ENCODE measurements at places on chromosomes 7 and 10. TPM values are rescaled to one million over a fixed set of nuclear protein-coding genes. Genes with fewer than 3 reads are reported as not detected.
A peak's percentile ranks its signal among the peaks of the same experiment; 100 is the strongest.

GRCh38 chr10:113503930-113504329 lies 48.9 kb upstream of the HABP2 start:
- H3K4me3 ChIP-seq, result no peak overlapping the region
- peaks cover 19% of the 10 kb centered on the region for H3K27me3 ChIP-seq
- no peak overlapping the region for H3K27ac ChIP-seq
- no peaks in the 10 kb centered on the region for H3K36me3 ChIP-seq
- no peaks in the 10 kb centered on the region for H3K4me1 ChIP-seq
- DNase-seq, result no peak

DNA sequence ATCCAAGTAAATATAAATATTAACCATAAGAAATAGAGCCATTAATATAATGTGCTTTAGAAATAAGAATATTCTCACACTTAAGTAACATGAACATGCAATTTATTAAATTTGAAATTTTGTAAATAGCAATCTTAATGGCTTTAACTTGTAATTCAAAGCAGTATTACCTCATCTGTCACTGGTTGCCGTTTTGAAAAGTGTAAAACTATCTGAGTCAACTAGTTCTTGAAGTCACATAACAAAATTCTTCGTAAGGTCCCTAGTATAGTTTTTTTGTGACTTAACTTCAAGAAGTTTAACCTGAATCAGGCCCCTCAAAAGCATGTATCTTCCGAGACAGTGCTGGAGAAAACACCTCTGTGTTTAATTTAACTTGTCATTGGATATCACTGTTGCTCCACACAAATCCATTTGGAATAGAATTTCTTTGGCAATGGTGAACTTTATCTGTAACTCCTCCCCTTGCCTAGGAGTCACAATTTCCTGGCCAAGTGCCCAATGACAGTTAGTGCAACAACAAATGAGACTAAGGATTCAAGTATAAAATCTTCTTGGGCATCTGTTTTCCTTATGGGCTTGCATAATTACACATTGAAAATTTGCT lies 47.1 kb downstream of the NT5C2 start:
- no peaks in the 10 kb centered on the region for H3K27me3 ChIP-seq
- H3K36me3 ChIP-seq, result no peaks in the 10 kb centered on the region
- no peak overlapping the region for H3K27ac ChIP-seq
- peak; percentile 51 for DNase-seq

DNA sequence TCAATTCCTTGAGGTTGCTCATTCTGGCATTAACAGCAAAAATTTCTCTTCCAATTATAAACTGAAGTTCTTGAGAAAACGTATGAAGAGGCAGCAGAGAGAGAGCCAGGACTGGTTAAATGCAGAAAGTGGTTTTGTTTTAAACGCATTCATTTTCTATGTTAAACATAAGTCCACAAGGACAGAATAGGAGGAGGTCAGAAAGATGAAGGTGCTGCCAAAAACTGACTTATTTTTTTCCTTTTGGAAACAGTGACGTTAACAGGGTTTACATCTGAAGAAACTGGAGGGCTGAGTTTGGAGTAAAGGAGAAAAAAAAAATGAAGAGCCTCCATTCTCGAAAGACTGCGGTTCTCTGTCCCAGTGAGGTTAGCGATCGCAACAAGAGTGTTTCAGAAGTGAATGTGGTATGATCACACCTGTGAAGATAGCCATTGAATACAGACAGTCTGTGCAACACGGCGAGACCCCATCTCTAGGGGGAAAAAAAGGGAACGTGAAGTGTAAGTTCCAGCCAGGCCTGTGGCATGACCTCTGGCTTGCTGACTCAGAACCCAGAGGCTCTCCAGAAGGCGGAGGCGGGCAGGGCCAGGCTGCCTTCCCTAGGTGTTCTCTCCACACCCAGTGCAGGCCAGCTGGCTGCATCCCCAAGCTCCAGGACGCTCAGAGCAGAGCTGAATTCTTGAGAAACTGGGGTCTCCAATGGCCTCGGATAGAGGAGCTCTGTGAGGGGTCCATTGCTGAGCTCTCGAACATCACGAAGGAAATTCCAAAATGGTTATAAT lies 84.0 kb downstream of the CHST15 start:
- H3K27me3 ChIP-seq, result no peaks in the 10 kb centered on the region
- no peak overlapping the region for H3K27ac ChIP-seq
- DNase-seq, result no peak
- H3K4me1 ChIP-seq, result no peaks in the 10 kb centered on the region
- H3K36me3 ChIP-seq, result peaks cover 14% of the 10 kb centered on the region

DNA sequence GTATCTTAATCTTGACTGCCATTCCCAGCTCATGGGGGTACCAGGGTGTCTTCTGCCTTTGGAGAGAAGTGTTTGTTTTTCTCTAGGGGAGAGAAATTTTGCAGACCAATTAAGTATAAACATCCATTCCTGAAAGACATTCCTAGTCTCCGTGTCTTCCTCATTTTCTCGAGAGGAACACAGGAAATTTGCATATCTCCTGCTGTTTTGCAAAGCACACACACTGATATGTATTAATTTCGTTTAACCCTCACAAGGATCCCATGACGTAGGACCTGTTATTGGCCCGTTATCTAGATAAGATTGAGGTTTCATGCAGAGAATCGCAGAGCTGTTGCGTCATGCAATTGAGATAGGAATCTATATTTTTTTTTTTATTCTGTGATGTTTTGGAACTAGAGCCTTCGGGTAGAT lies 944 bp downstream of the RHBDD2 start:
- H3K4me1 ChIP-seq, result peaks cover 12% of the 10 kb centered on the region
- no peaks in the 10 kb centered on the region for H3K27me3 ChIP-seq
- no peak for DNase-seq
- H3K36me3 ChIP-seq, result peaks cover 28% of the 10 kb centered on the region

DNA sequence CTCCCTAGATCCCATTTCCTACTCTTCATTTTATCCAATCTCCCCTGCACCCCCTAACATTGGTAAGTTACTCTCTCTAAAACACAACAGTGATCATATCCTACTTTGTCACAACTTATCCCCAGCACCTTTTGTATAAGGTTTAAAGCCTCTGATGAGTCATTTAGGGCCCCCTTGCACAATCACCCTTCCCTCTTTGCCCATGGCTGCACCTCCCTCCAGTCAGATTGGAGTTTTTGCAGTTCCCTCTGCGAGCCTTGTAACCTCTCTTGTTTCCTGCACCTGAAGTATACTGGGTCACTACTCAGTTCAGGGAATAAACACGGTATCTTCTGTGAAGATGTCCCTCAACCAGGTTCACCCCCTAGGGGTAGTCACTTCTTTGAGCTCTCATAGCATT lies 55.9 kb upstream of the ADRB1 start:
- no peaks in the 10 kb centered on the region for H3K36me3 ChIP-seq
- no peaks in the 10 kb centered on the region for H3K27me3 ChIP-seq
- no peak overlapping the region for H3K27ac ChIP-seq

DNA sequence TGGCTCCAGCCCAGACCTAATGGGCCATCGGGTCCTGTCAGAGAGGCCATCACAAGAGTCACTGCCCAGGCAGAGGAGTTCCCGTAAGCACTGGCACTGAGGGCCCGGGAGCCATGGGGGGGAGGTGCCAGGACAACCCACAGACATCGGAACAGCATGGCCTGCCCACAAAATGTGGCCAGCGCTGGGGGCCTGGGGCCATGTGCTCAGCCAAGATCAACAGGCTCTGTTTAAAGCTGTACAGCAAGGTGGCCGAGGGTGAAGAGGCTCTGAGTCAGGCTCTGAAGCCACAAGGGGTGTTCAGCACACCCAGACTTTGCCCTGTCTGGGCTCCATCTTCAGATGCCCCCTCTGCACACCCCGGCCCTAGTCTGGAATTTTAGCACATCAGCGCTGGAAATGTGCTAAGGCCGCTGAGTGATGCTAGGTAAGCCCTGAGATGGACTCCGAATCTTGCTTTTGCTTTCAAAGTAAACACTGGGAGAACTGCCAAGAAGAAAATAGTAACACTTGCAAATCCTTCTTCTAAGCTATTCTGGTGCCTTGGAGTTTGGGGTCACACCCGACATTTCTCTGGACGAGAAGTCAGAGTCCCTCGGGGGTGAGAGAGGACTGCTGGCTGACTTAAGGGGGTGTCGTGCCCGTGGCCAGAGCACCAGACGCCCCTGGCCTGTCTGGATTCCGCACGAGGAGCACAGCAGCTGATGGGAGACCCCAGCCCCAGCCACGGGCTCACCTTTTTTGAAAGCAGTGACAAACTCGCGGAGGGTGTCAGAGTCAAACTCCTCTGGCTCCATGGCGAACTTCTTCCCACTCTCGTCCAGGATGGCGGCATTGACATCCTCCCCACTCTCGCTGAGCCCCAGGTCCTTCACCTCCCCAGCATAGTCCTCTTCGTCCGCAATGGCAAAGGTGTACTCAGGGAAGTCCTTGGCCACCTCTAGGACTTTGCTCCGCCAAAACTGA lies 23.6 kb downstream of the PDIA4 start:
- H3K27me3 ChIP-seq, result no peaks in the 10 kb centered on the region
- H3K4me1 ChIP-seq, result no peaks in the 10 kb centered on the region
- peaks cover 56% of the 10 kb centered on the region for H3K36me3 ChIP-seq
- H3K27ac ChIP-seq, result no peak overlapping the region

DNA sequence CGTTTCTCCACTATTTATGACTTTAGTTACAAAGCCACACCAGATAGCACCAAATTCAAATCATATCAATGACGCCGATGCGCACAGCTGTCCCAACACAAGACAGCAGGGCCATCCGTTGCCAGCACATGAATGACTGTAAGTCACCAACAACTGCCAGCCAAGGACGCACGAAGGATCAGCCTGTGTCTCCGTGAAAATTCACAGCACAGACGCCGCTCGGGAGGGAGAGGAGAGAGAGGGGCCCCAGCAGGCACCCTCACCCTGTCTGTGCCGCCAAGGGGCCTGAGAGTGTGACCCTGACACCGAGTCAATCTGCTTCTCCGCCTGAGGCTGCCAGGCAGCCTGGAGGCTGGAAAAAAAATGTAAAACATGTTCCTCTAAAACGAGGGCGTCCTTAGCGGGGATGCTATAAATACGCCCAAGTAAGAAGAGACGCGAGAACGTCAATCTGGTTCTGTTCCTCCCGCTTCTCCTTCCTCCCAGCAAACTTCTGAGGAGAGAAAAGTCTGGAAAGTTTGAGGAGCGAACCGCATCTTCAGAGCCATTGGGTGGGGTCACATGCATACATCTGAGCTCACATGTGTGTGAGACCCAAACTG lies 111.2 kb downstream of the PTPRN2 start:
- H3K4me1 ChIP-seq, result no peaks in the 10 kb centered on the region
- no peak overlapping the region for H3K27ac ChIP-seq
- no peak for DNase-seq

DNA sequence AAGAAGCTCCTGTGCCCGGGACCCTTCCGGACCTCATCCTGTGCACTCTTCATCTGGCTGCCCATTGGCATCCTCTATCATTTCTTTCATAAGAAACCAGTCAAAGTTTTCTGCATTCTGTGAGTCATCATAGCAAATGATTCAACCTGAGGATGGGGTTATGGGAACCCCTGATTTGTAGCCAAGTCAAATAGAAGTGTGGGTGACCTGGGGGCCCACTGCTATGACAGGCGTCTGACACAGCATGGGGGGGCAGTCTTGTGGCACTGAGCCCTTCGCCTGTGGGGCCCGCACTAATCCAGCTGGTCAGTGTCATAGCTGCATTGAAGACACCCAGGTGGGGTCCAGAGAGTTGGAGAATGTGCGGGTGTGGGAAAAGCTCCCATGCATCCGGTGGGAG lies 230.4 kb downstream of the USP6NL start:
- H3K27me3 ChIP-seq, result peaks cover 16% of the 10 kb centered on the region
- H3K4me1 ChIP-seq, result no peaks in the 10 kb centered on the region
- no peaks in the 10 kb centered on the region for H3K36me3 ChIP-seq
- H3K27ac ChIP-seq, result no peak overlapping the region

- H3K36me3 ChIP-seq, result no peaks in the 10 kb centered on the region
- no peaks in the 10 kb centered on the region for H3K27me3 ChIP-seq
- H3K4me3 ChIP-seq, result no peak overlapping the region
- no peaks in the 10 kb centered on the region for H3K4me1 ChIP-seq
- H3K27ac ChIP-seq, result no peak overlapping the region
- no peak for DNase-seq
These were observed 88.5 kb upstream of the TCERG1L start for GRCh38 chr10:131399981-131400380.

DNA sequence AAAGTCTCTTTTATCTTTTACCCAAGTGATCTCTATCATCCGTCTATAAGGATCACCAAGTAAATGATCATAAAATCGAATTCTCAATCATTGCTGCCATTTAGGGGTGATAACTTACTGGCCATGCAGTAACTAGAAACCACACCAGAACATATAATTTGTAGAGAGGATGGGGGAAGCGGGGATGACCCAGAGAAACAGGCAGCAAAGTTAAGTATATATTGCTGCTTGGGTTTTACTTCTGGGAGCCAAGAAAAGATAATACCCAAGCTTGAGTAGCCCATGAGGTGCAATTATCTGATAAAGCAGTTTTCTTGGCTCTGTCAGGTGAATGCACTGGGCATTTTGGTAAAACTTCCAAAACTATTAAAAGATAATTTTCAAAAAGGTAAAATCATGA lies 18.9 kb downstream of the EXOC6 start:
- H3K36me3 ChIP-seq, result no peaks in the 10 kb centered on the region
- H3K4me3 ChIP-seq, result no peak overlapping the region
- no peak overlapping the region for H3K27ac ChIP-seq
- H3K4me1 ChIP-seq, result peaks cover 8% of the 10 kb centered on the region

DNA sequence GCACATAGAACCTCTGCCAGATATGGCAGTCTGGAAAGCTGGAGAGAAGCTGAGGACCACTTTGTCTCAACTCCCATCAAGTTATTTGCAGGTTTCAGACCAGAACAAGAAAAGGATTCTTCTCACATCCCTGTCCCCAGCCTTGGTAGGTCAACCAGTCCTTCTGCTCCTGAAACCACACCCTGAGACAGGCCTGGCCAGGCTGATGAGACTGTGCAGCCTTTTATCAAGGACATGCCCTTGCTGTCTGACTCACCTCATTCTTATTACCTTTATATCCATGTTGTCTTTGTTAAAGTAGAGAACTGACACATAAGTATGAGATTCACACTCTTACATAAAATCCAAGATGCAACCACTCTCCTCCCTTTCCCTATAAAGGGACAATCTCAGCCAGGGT lies 354.9 kb downstream of the PLXNA4 start:
- H3K27ac ChIP-seq, result no peak overlapping the region
- no peaks in the 10 kb centered on the region for H3K36me3 ChIP-seq
- no peak for DNase-seq

- no peak overlapping the region for H3K27ac ChIP-seq
- no peaks in the 10 kb centered on the region for H3K36me3 ChIP-seq
- H3K4me1 ChIP-seq, result peaks cover 8% of the 10 kb centered on the region
- H3K4me3 ChIP-seq, result no peak overlapping the region
- H3K27me3 ChIP-seq, result no peaks in the 10 kb centered on the region
- DNase-seq, result no peak
These were observed 178.2 kb downstream of the COBL start for GRCh38 chr7:51138123-51139085.

GRCh38 chr10:128035557-128035973 lies 90.7 kb downstream of the MKI67 start:
- no peak overlapping the region for H3K27ac ChIP-seq
- peaks cover 7% of the 10 kb centered on the region for H3K4me1 ChIP-seq
- peak; percentile 21 for DNase-seq
- no peak overlapping the region for H3K4me3 ChIP-seq
- H3K27me3 ChIP-seq, result no peaks in the 10 kb centered on the region

Gene ADAMTS14
- total RNA-seq, result 13.2 TPM

Gene PNLIPRP2
- total RNA-seq, result 1.1 TPM

Gene PFKFB3
- total RNA-seq, result 50.8 TPM

Gene MRC1
- 0.37 TPM for total RNA-seq

Gene SFTPD
- total RNA-seq, result 0.66 TPM

Gene AQP1
- 2.0 TPM for total RNA-seq

All from HCT116 (cell line).